T47D (cell line): ENCODE measurements at places on chromosomes 7 and 10.

DNA sequence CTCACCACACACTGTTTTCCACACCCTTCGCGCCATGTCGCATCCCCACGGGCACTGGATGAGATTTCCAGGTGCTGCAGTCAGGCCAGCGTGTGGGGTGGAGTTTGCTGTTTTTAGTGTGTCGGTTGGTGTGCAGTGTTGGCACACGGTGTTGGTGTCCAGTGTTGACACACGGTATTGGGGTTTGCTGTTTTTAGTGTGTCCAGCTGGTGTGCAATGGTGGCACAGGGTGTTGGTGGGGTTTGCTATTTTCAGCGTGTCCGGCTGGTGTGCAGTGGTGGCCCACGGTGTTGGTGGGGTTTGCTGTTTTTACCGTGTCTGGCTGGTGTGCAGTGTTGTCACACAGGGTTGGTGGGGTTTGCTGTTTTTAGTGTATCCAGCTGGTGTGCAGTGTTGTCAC, 20.1 kb upstream of the PRKAR1B start:
- no peak for DNase-seq

DNA sequence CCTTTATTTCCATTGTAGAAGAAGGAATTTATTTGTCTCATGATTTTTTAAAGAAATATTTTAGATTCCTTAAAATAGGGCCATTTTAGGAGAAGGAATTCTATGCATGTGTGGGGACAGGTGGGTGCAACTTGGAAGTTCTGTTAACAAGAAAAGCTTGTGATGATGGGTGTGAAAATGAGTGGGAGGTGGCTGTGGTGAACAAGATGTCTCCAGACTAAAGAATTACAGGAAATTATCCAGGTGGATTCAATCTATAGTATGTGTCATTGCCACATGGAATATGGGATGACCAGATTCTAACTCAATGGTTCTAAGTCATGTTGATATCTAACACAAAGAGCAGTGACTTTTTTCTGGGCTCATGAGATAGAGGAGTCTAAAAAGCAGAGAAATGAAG, 229.6 kb upstream of the IGFBP3 start:
- DNase-seq: no peak

- no peak for DNase-seq
These were observed 816.2 kb downstream of the NRG3 start for GRCh38 chr10:82691211-82691610.

DNA sequence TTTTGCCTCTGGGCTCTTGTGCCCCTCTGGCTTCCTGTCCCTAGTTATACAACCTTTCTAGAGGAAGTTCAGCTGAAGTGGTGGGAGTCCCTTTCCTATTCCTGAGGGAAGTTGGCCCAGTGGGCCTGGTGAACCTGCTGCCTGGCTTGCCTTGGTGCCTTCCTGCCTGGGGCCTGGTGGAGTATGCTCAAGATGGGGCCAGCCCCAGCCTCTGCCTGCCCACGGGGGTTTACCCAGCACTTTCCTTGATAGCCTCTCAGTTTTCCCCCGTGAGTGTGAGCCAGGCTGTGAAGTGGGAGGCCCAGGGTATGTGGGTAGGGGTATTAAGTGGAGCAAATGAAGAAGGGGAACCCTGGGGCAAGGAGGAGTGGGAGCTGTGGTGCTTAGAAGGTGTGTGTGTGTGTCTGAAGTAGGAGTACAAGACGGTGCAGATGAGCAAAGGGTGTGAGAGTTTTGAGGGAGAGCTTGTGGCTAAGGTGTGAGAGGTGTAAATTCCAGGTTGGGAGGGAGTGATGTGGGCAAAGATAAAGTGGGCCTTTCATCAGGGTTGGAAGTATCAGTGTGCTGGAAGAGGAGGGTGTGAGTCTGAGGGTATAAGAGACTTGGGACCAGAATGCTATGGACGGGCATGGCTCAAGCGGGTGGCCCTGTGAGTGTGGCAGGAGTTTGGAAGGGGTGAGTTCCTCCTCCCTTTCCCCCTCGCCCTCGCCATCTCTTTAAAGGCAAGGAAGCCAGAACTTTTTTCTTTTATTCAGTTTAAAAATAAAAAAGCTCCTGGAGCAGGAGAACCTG, 10.9 kb upstream of the PAX2 start:
- DNase-seq: no peak

- no peak for DNase-seq
These were observed at the start of gene APBB1IP for GRCh38 chr10:26437637-26438461. Gene APBB1IP, plus strand, starts transcription at chr10:26438341. Its CDS starts 53,986 bp downstream, at chr10:26492327.

GRCh38 chr10:77781451-77782327, 144.1 kb upstream of the KCNMA1 start:
- DNase-seq: no peak

- no peak for DNase-seq
These were observed 83.9 kb upstream of the SDK1 start for GRCh38 chr7:3217166-3217565.

GRCh38 chr10:93718937-93719725, 16.7 kb upstream of the FRA10AC1 start:
- no peak for DNase-seq

GRCh38 chr10:61984803-61985418, 83.4 kb downstream of the ARID5B start:
- DNase-seq: no peak
